ENCODE measurements at places on chromosomes 12 and 14.

DNA sequence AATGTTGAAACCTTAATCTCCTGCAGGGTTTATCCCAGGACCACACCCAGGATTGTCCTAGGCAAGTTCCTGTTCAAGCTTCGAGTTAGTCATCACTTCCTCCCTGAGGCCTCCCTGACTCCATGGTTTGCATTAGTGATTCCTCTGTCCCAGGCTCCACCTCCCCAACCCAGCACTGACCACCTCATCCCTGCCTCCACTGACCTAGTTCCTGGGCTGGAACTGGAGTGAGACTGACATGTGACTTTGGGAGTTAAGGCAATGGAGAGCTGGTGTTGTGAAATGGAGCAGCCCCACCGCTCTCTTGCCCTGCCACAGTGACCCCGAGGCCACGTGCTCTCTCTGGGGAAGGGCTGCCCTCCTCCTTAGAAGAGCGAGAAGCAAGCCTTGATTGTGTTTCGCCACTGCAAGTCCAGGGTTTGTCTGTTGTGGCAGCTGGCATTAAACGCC lies 15.8 kb upstream of the DTX1 start:
- DNase-seq: peak; percentile 38

GRCh38 chr12:32000373-32001005 lies 41.3 kb downstream of the RESF1 start:
- DNase-seq: no peak

- no peak for DNase-seq
These were observed 110.1 kb upstream of the TMEM132D start for GRCh38 chr12:130013771-130014484.

- DNase-seq: no peak
These were observed 994.4 kb upstream of the SEL1L start for GRCh38 chr14:82528016-82528415.

GRCh38 chr12:120662879-120663278 lies 22.5 kb downstream of the CABP1 start:
- DNase-seq: no peak

GRCh38 chr12:6442836-6443235 lies 1.9 kb upstream of the CD27 start:
- no peak for DNase-seq

GRCh38 chr14:102901633-102902032 lies 20.8 kb upstream of the AMN start:
- no peak for DNase-seq

DNA sequence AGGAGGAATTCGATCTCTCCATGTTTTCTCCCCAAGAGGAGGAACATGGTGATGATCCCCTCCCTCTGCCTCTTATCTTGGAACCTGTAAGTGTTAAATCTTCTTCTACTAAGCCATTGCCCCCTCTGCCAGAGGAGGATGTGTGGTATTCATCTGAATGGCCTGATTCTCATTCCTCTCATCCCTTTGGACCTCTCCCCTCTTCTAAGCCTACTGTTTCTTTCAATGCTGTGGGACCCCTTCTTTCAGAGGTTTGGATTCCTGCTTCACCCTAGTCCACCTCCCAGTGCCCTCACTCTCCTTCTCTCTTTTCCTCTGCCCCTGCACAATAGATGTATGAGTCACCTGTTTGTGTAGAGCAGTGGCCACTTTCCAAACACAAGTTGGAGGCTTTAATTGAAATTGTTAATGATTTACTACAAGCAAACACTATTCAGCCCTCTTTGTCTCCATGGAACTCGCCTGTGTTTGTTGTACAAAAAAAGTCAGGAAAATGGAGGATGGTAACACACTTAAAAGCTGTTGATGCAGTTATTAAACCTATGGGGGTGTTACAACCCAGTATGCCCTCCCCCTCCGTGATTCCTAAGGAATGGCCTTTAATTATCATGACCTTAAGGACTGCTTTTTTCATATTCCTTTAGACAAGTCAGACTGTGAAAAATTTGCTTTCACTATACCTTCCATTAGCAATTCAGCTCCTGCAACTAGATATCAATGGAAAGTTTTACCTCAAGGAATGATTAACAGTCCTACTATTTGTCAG lies 192.1 kb upstream of the ALG10B start:
- DNase-seq: no peak
